HepG2 (cell line): ENCODE measurements at places on chromosomes 16 and 17. TPM values are rescaled to one million over a fixed set of nuclear protein-coding genes. Genes with fewer than 3 reads are reported as not detected.

The KRTAP4-1 gene
- total RNA-seq: not detected in 2 replicates

The RGS11 gene
- total RNA-seq: not detected in 2 replicates

GRCh38 chr16:519425-519824 is 8.1 kb upstream of the CAPN15 start:
- DNase-seq: no peak

DNA sequence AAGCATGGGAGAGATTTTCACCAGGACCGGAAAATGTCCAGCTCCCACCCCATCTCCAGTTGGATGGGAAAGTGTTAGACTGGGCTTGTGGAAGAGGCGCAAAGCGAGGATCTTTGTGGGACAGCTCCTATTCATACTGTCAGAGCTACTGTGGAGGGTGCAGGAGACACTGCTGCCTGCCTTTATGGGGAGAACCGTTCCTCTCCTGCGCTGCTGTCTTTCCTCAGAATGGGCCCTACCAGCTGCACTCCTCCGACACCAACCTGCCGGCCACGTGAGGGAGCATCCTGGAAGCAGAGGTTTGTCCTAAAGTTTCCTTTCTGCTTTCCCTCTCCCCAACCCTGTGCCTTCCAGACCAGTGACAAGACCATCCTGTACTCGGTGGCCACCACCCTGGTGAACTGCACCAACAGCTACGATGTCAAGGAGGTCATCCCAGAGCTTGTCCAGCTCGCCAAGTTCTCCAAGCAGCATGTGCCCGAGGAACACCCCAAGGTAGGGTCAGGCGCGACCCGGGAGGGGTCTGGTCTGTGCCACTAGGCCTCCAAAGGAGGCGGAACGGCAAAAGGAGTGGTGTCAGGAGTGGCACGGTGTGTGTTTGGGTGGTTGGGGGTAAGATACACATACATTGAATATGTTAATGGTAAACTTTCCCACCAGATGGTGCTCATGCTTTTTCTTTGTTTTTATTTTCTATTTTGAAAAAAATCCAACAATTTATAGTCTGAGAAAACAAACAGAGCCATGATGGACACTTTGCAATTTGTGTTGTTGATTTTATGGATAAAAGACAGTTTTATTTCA is 23.0 kb downstream of the SLC35G3 start:
- DNase-seq: no peak

- no peak for DNase-seq
Observed at GRCh38 chr17:12605222-12605621, 60.5 kb upstream of the MYOCD start.

- no peak for DNase-seq
Observed at GRCh38 chr17:32123782-32124181, 18.5 kb upstream of the RHOT1 start.

- DNase-seq: no peak
Observed at GRCh38 chr16:23182679-23183542, at the start of gene SCNN1G. Gene SCNN1G (plus strand): TSS chr16:23182745. CDS start chr16:23186272, 3,527 bp downstream.

- no peak for DNase-seq
Observed at GRCh38 chr17:78368348-78368747, 8.5 kb upstream of the SOCS3 start.

DNA sequence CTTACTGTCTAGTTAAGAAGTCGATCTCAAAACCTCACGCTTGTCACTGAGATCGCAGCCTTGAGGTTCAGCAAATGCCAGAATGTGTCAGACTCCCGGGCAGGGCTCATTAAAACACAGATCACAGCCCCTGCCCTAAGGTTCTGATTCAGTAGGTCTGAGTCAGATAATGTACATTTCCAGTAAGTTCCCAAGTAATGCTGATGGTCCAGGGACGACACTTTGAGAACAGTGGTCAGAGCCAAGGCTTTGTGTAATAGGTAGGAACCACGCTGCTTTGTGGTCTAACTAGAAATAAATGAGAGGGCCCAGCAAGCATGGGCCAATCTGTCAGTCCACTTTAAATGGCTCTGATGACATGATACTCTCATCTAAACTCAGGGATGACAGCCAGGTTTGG is 228.6 kb downstream of the ZFHX3 start:
- DNase-seq: no peak

GRCh38 chr16:19776147-19776546 is 58.1 kb downstream of the IQCK start:
- no peak for DNase-seq
